Right hindlimb (tissue), 1 donor: ENCODE measurements at places on chromosomes 7 and 10.

- no peak for DNase-seq
These were observed 66.1 kb upstream of the AFAP1L2 start for GRCh38 chr10:114470361-114470760.

DNA sequence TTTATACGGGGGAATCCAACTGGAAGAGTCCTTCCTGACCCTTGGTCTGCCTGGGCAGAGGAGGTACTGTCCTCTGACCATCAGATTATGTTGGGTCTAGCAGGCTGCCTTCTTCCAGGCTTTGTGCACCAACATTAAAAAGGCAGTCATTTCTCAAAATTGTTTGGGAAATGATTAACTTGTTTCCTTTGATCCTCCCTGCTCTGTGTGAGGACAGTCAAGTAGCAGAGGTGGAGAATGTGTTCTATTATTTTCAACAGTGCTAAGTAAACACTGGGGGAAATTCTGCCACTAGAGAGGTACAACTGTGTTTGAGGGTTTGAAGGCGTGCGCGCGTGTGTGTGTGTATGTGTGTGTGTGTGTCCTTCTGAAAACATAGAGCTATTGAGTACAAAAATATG is 20.6 kb downstream of the ACSL5 start:
- no peak for DNase-seq

GRCh38 chr7:157857578-157858075 is 520.8 kb downstream of the DNAJB6 start:
- no peak for DNase-seq

GRCh38 chr10:63383141-63383540 is 82.6 kb downstream of the JMJD1C start:
- no peak for DNase-seq

DNA sequence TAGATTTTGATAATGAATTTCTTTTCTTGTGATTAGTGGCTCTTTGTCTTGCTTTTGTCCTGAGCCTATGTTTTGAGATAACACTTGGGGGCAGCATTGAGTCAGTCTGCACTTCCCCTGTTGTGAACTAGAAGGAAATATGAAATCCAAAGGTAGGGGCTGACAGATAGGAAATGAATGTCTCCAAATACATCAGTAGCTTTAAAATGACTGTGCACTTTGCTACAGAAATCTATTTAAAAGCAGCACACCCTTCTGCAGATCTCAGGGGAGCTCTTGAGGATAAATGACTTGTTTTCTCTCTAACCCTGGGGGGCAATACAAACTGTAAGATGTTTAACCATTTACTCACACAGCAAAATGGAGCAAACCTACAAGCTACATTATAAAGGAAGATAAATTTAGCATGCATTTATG is 176.0 kb upstream of the MYO3A start:
- DNase-seq: no peak

DNA sequence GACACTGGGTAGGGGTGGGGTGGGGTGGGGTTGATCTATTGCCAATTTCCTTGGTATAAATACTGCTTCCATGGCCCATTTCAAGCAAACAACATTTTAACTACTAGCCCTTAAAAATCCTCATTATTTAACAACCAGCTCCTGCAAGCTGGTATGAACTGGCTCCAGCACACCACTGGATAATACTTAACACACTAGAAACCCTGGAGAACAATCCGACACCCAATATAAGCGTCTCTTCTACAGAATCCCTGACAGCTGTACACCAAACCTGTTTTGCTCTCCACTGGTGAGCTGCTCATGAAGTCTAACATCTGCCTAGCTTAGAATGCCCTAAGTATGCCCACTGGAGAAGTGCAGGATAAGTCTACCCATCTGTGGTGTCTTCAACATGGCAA is 116.8 kb downstream of the HIPK2 start:
- no peak for DNase-seq

GRCh38 chr7:112199672-112200071 is 6.5 kb downstream of the DOCK4 start:
- no peak for DNase-seq

GRCh38 chr10:128901236-128901635 is 565.8 kb upstream of the MGMT start:
- DNase-seq: no peak

GRCh38 chr7:55120501-55121198 is 101.8 kb downstream of the EGFR start:
- no peak for DNase-seq

DNA sequence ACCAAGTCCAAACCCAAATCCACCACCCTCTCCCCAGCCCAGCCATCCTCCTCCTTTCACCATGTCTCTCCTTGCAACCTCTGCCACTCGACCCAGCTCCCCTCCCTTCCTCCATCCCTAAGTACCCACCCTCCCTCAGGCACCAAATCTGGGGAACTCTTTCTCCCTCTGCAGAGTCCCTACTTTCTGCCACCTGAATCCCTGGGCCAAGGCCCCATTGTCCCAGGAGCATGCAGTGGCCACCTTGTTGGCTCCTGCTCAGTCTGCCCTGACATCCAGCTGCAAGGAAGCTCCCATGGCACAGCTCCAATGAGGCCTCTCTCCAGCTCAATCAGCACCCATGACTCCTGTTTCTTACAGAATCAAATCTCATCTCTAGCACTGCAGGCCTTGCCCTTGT is 5.5 kb upstream of the UNC5B start:
- no peak for DNase-seq

- no peak for DNase-seq
These were observed 578.5 kb downstream of the SH2D4B start for GRCh38 chr10:81116201-81116600.

DNA sequence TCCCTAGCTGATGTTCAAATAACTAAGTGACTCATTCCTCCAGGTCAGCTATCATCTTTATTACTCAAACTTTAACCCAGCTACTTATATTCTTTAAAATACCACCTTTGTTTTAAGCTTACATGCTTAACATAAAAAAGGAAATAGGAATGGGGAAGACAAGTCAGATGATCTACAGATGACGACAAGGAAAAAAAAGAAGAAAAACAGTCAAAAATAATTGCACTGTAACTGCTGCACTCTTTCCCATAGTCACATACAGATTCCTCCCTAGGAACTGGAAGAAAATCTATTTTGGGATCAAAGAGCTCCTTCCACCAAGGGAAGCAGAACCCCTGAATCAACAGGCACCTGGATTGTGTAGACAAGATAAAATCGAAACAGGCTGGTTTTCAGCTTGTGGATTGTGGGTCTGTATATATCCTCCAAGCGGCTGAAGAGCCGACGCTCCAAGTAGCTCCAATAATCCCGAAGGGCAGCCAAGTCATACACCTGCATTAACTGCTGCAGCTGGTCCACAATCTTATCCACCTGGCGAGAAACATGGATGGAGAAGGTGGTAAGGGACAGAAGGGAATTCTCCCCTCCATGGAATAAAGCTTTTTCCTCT is 2.0 kb downstream of the WDR91 start:
- DNase-seq: no peak

- DNase-seq: no peak
These were observed 73.1 kb downstream of the ADCYAP1R1 start for GRCh38 chr7:31125171-31125570.

GRCh38 chr10:124002391-124003069 is 90.9 kb downstream of the CHST15 start:
- no peak for DNase-seq

- peak; percentile 85 for DNase-seq
These were observed 628.7 kb downstream of the TYW1 start for GRCh38 chr7:67625257-67625737.

DNA sequence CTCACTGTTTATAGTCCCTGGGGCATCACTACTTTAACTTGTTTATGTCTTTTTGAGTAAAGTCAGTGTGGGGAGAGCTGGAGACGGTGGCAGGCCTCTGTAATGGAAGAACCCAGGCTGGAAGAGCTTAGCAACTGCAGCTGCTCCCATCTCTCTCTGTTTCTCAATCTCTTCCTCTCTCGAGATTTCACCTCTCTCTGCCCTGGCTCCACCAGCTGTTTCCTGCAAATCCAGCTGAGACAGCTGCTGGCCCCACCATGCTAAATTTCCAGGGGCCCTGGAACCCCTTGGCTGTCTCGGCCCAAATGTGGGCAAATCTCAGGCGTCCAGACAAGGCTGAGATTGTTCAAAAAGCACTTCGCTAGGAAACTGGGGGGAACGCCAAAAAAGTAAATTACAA is 25.8 kb upstream of the SLF2 start:
- DNase-seq: peak; percentile 90

DNA sequence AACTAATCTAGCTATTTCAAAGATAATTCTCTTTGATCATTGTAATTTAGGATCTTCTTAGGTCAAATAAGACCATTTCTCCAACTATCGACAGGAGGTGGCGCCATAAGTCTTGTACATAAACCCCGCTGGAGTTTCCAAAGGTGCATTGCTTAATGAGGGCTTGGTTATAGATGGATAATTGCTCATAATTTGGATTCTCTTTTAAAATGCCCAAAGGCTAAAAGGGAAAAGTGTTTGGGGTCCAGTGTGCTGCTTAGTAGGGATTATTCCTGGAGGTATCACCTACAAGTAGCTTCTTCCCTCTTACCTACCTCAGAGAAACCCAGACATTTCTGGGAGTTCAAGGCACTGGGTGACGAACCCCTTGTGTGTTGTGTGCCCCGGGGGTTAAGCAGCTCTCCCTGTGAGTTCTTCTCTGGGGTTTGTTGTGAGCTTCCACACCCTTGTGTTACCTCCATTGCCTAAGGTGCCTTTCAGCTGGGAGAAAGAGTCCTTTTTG is 75.2 kb downstream of the PAXIP1 start:
- DNase-seq: peak; percentile 66

GRCh38 chr7:123660514-123661354 is 5.1 kb downstream of the LMOD2 start:
- DNase-seq: no peak

- DNase-seq: no peak
These were observed 1073.6 kb downstream of the SORCS3 start for GRCh38 chr10:105714728-105715127.

- DNase-seq: no peak
These were observed 56.2 kb downstream of the HK1 start for GRCh38 chr10:69334302-69335062.

- no peak for DNase-seq
These were observed 322.9 kb upstream of the NRP1 start for GRCh38 chr10:33657154-33657908.

- DNase-seq: no peak
These were observed 16.3 kb downstream of the RBM33 start for GRCh38 chr7:155660758-155661093.

- DNase-seq: no peak
These were observed 16.8 kb upstream of the DLG5 start for GRCh38 chr10:77943121-77943901.

DNA sequence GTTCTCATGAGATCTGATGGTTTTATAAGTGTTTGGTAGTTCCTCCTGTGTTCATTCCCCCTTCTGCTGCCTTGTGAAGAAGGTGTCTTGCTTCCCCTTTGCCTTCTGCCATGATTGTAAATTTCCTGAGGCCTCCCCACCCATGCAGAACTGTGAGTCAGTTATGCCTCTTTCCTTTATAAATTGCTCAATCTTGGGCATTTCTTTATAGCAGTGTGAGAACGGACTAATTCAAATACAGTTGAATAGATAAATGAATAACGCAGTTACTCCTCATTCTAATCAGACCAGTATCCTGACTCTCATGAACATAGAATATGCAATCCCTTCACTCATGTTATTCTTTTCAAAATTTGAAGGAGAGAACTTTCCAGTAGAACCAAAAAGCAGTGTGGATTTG is 375.0 kb upstream of the FZD8 start:
- no peak for DNase-seq

DNA sequence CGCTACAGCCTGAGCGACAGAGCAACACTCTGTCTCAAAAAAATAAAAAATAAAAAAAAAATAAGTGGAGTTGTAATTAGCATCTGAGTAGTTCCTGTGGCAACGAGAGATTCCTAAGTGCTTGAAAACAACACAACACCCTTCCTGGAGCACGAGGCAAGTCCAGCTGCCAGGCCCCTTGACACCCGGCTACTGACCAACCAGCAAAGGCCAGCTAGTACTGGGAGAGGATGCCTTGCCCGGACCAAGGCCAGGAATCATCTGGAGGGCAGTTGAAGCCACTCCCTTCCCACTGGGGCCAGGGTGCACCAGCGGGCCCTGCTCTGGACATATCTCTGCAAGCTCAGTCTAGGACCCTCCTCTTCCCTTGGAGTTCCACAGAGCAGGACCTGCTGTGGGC is 536 bp downstream of the C10orf105 start:
- no peak for DNase-seq

GRCh38 chr7:131293018-131293417 is 34.7 kb upstream of the MKLN1 start:
- DNase-seq: no peak

- peak; percentile 64 for DNase-seq
These were observed 6.3 kb upstream of the ZNF503 start for GRCh38 chr10:75407713-75408508.

DNA sequence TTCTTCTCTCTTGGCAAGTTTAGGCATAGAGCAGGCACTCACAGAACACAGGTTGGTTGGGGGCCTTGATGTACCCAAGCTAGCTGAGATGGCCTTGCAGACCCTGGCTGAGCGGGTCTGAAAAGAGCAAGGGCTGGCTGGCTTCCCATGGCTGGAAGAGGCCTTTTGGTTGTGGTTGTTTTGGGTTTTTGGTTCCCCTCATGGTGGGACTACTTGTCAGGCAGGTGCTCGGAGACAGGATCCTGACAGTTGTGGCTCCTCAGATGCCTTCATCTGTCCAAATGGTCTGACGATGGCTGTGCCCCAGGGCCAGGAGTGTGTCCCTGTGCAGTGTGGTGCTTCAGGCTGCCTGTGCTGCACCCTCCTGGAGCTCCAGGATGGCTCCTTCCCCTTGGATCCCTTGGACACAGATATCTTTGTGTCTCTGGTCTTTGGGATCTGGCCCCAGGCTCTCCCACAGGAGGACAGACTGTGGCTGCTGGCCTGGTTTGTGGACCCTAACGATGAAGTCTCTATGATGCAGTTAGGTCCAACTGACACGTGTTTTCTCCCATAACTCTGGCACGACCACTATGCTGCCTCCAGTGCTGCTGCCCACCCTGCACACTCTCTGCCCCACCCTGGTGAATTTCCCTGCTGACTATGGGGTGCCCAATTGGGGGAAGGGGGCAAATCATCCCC is 321.5 kb upstream of the ZNF32 start:
- DNase-seq: no peak

GRCh38 chr10:78684947-78685346 is 383.8 kb upstream of the ZMIZ1 start:
- DNase-seq: no peak

DNA sequence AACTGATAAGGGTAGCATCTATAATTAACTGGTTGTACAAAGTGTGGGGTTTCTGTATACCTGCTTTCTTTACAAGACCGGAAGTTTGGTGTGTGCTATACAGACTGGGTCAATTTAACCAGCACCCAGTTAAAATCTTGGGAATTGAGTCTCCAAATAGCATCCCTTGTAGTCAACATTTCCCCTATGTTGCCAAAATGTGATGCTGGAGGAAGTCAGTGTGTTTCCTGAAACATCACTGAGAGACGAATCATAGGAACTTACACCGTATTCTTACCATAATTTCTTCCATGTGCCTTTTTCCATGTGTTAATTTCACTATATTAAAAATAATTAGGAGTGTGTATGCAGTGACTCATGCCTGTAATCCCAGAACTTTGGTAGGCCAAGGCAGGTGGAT is 1.7 kb downstream of the AKR1C4 start:
- DNase-seq: no peak
